ENCODE measurements at places on chromosomes 1 and 21.
A peak's percentile ranks its signal among the peaks of the same experiment; 100 is the strongest.

DNA sequence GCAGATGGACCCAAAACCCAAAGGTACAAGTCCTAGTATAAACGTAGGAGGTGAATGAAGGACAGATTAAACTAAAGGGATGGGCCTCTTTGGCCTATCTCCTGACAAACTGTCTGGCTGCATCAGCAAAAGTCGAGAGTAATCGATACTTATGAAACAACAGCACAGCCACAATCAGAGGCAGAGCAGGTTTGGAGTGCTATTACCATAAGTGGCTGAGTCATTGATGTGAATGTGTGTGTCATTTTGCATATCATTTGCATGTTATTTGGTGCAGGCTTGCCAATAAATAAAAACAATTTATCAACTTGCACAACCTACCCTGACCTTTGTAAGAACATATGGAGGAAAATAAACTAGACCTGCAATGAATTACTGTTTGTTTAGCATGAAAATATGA, 283.1 kb downstream of the NUF2 start:
- no peak for DNase-seq

DNA sequence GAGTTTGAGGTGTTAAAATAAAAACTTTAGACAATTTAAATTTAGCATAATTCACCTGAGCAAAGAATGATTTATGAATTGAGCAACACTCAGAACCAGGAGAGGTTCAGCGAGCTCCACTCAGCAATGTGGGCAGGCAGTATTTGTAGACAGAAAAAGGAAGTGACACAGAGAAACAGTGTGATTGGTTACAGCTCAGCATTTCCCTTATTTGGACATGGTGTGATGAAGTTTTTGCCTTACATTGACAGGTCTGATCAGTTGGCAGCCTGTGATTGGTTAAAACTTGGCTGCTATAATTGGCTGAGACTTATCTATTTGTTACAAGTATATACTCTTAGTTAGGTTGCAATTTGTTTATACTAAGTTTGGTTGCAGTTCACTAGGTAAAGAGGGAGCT, 621.2 kb upstream of the PRMT6 start:
- no peak for DNase-seq

GRCh38 chr21:42986125-42986783, 11.9 kb downstream of the PKNOX1 start:
- DNase-seq: no peak

- no peak for DNase-seq
Measured at GRCh38 chr1:155954645-155955044, 13.2 kb downstream of the RXFP4 start.

GRCh38 chr1:178120088-178120487, 26.2 kb downstream of the RASAL2 start:
- no peak for DNase-seq

- peak; percentile 24 for DNase-seq
Measured at GRCh38 chr1:13661539-13661938, 38.4 kb upstream of the PRDM2 start.

- no peak for DNase-seq
Measured at GRCh38 chr1:47507881-47508701, 70.2 kb downstream of the FOXD2 start.

GRCh38 chr1:183467687-183468086, 4.6 kb upstream of the SMG7 start:
- no peak for DNase-seq

DNA sequence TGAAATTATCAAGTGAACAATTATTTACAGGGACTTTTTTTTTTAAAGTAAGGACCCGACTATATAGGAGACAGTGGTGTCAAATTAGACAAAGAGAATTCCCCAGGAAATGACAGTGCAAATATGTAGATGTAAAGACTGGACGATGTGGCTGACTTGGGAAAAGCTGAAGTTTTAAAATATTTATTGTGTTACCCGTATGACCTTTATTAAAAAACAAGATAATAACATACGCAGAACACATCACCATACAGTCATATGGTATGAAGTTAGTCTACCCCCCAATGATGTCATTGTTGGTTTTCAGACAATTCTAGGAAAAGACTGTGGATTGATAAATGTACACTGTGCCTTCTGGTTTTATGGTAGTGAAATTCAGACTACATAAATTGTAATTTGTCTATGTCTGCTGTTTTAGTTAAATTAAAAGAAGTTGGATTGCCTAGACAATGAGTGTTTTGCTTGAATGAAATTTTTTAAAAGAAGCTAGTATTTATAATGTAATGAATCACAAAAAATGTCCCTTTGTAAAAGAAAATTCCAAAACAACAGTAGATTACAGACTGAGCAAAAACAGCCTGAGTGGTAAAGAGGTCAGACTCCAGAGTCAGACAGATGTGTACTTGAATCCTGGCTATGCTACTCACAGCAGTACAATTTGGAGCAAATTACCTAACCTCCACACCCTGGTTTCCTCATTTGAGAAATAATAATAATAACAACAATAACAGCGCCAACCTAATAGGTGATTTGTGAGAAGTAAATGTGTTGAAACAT, 15.5 kb upstream of the PDC start:
- DNase-seq: peak; percentile 82

DNA sequence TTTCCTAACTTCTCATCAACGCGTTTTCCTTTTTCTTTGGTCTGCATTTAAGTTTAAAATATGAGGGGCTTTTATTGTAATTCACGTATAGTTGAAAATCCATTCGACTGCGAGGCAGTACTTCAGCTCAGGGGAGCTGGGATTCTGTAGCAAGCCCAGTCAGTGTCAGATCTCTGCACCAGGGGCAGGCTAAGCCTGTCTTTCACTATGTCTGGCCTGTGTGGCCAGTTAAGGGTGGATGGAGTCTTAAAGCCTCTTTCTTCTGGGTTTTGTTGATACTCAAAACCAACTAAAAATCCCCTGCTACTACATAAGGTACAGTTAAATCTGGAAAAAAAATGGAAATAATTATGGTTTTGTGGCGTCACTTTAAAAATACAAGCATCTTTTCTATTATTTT, 124.7 kb downstream of the TYW3 start:
- DNase-seq: no peak

GRCh38 chr1:223016890-223017289, 126.2 kb downstream of the TLR5 start:
- DNase-seq: no peak

- no peak for DNase-seq
Measured at GRCh38 chr1:7420098-7420445, 351.0 kb upstream of the VAMP3 start.

- DNase-seq: no peak
Measured at GRCh38 chr1:84267476-84267875, 34.0 kb upstream of the SAMD13 start.

DNA sequence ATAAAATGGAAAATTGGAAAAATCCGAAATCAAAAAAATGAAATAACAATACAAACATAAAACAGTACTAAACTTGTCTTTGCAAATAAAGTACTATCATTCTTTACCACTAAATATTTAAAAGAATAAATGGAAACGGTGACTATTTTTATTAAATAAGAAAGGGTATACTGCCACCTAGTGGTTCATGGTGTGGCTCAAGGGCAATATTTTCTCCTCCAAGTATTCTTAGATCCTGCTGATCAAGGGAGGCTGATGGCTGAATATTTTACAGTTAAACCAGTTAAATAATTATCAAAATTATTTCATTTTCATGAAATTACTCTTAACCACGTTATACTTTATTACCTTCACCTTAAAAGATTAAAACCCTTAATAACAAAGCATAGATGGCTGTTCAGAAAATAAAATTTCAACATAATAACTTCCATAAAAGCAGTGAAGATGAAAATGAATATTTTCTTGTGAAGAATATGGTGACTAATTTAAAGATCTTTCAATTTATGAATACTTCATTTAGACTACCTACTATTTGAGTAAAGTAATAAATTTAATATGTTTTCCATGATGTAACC, 1793.9 kb downstream of the NCAM2 start:
- peak; percentile 3 for DNase-seq

- DNase-seq: no peak
Measured at GRCh38 chr1:156560585-156561163, 11.7 kb downstream of the IQGAP3 start.

- DNase-seq: peak; percentile 3
Measured at GRCh38 chr1:93446837-93447451, 974 bp upstream of the FNBP1L start.
